Stimulated activated CD8-positive, alpha-beta memory T cell treated with anti-CD3 and anti-CD28 coated beads, Interleukin-7, amount 100 ng/mL, for 1 hour (primary cell): ENCODE measurements at places on chromosomes 6 and 20.

DNA sequence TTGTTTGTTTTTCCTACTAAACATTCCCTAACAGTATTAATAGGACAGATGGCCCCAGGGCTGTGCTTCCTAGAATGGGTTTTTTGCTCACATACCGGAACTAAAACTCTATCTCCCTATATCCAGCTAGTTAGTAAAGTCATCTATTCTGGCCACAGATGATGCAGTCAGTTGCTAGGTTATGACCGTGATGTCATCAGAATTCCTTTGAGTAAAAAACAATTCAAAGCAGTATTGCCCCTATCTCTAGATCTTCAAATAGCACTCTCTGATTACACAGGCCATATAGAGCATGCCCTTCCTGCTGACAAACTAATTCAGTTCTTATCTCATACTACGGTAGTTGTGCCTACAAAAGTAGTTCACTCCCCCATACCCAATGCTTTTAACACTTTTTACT lies 17.9 kb upstream of the ZNF451 start:
- DNase-seq = no peak

GRCh38 chr6:167164261-167164660 lies 6.5 kb upstream of the GPR31 start:
- no peak for DNase-seq

- no peak for DNase-seq
These were observed 56.2 kb upstream of the EPB41L1 start for GRCh38 chr20:36098364-36098763.

DNA sequence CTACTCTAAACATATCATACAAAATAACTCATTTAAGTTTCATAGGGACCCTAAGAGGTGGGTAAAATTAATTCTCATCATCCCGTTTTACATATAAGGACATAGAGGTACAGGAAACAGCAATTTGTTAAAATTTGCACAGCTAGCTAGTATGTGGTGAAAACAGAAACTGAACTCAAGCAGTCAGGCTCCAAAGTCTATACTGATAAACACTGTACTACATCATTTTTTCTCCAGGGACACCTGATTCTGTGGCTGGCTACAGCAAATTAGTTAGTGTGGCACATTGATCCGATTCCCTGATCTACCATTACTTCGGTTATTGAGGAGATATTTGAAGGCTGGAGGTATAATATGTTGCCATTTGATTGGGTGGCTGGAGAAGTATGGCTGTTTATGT lies 36.2 kb upstream of the E2F3 start:
- no peak for DNase-seq

DNA sequence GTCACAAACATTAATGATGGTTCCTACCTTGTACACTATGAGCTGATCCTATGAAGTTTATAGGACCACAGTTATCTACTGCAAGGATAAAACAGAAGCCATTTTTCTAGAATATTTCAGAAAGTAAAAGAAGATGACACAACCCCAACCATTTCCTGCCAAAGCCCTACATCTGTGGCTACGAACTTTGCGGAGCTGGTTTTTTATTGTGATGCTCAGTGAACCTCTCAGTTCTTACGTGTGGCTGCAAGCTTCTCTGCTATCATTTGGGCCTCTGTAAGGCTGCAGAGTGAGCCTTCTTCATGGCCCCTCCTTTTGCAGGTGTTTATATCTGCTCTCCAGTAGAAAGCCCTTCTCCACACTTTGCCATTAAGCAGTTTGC lies 17.8 kb upstream of the TAGAP start:
- DNase-seq = no peak
